HL-60 (cell line): ENCODE measurements at places on chromosomes 7 and 10.

DNA sequence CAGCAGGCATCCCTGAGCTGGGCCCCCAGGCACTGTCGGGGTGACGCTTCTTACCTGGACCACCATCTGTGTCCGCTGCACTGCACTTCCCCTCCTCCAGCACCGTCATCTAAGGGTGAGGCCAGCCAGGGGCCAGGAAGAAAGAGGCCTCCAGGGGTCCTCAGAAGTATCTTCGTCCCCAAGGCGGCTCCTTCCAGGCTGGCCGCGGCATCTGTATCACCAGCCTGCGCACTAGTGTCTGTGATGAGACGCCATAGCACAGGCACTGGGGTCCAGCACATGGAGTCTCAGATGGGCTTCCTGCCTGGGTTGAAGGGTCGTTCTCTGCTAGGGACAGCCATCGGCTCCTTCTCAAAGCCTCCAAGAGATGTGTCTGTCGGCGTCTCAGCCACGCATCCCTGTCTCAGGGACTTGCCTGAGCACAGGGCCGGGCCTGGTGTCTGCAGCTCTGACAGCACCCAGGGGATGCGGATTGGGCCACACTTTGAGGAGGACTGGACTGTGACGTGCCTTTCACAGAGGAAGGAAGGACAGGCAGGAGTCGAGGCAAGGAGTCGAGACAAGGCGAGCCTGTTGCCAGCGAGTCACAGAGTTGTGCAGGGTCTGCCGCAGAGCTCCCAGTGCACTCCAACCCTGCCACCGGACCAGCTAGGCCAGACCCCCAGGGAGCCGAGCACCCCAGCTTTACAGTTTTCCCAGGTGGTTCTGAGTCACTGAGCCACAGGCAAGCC lies 101.5 kb upstream of the DIP2C start:
- no peak for DNase-seq

GRCh38 chr10:117271427-117271826 lies 30.5 kb downstream of the SLC18A2 start:
- DNase-seq = no peak

GRCh38 chr7:16753932-16754855 lies 639 bp downstream of the TSPAN13 start:
- peak; percentile 1 for DNase-seq

DNA sequence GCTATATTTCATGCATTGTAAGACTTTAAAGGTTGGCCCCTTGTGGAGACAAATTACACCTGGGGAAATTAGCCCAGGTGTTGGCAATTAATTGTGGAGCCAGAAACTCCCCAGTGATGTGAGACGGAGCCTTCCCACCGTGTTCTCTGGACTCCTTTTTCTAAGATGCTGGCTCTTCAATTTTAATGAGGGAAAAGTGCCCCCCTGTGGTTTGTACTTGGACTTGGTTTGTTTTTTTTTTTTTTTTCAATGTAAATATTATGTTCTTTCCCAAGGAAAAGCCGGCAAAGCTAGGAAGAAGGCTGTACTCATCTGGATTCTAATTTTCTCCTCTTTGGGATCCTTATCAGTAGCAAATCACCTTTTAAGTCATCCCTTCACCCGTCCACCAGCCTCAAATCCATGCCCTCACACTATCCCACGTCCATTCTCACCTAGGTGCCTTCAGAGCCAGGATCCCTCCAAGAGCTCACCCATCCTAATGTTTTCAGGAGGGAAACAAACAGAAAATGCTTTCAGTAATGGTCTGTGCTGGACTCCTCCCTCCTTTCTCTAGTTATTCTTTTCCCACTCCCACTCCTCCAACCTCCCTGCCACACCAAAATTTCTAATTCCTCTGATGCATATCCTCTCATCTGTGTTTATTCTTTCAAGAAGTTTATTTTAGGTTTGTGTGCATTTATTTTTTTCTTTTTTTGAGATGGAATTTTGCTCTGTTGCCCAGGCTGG lies 20.4 kb upstream of the ST8SIA6 start:
- no peak for DNase-seq
